ENCODE measurements at places on chromosomes 11 and 22. TPM values are rescaled to one million over a fixed set of nuclear protein-coding genes. Genes with fewer than 3 reads are reported as not detected.

Gene SCUBE1
- total RNA-seq: 0.31 TPM

Gene API5
- 55.7 TPM for total RNA-seq

Gene ACR
- total RNA-seq: 0.11 TPM

Gene DPP3
- total RNA-seq: 59.3 TPM

Gene BDNF
- 6.3 TPM for total RNA-seq

Gene ANO5
- total RNA-seq: 1.6 TPM

Gene GPR83
- not detected for total RNA-seq

Gene KLHL35
- 1.5 TPM for total RNA-seq

Gene CHST1
- 2.3 TPM for total RNA-seq

Gene CCDC88B
- total RNA-seq: 10.0 TPM

Gene CRYBB1
- not detected for total RNA-seq

Gene IL18
- total RNA-seq: 107 TPM

Gene PRR5
- 14.6 TPM for total RNA-seq

Gene SLC6A5
- total RNA-seq: not detected

Gene THRSP
- not detected for total RNA-seq

Gene LINC01488
- not detected for total RNA-seq

Gene FAM83F
- not detected for total RNA-seq

Gene SCARF2
- 0.97 TPM for total RNA-seq

Gene TP53AIP1
- 0.20 TPM for total RNA-seq

Gene TPCN2
- 10.1 TPM for total RNA-seq

Gene DUSP8
- 1.6 TPM for total RNA-seq

Gene GAB4
- total RNA-seq: not detected

Gene IGLL1
- not detected for total RNA-seq

Gene P2RX6
- total RNA-seq: 1.2 TPM

Gene CHEK1
- total RNA-seq: 33.7 TPM

Gene NOX4
- total RNA-seq: not detected

Gene MRGPRX4
- not detected for total RNA-seq

Gene PIM3
- total RNA-seq: 39.1 TPM

Gene B3GAT1
- total RNA-seq: 0.03 TPM

Gene MS4A7
- not detected for total RNA-seq

Gene KRTAP5-10
- not detected for total RNA-seq

Gene SCN3B
- total RNA-seq: 0.13 TPM

Gene BID
- total RNA-seq: 64.4 TPM

Gene TSGA10IP
- not detected for total RNA-seq

Gene CBLIF
- not detected for total RNA-seq

Gene MB
- 8.6 TPM for total RNA-seq

Gene CALCA
- total RNA-seq: not detected

Gene SLC1A2
- 0.01 TPM for total RNA-seq

Gene GLYAT
- not detected for total RNA-seq

Gene CPT1B
- total RNA-seq: 7.6 TPM

Gene NPTXR
- 9.1 TPM for total RNA-seq

Gene CYTH4
- 1.5 TPM for total RNA-seq

Gene TIMM8B
- 70.3 TPM for total RNA-seq

Gene RFPL1
- total RNA-seq: not detected

Gene MIOX
- total RNA-seq: not detected

Gene RAB3IL1
- 15.1 TPM for total RNA-seq

All from A549 treated with GW870086 at 1 μM for 4 hours (cell line).